ENCODE measurements at places on chromosomes 12 and 14. TPM values are rescaled to one million over a fixed set of nuclear protein-coding genes. Genes with fewer than 3 reads are reported as not detected.

FIGNL2 gene
- 0.21 TPM for polyA plus RNA-seq

EIF4B gene
- 88.6 TPM for polyA plus RNA-seq

AP4S1 gene
- polyA plus RNA-seq = 5.0 TPM

SLC25A47 gene
- 0.11 TPM for polyA plus RNA-seq

KRT6C gene
- polyA plus RNA-seq = not detected

USP44 gene
- 2.2 TPM for polyA plus RNA-seq

SOX5 gene
- polyA plus RNA-seq = 2.0 TPM

TAS2R19 gene
- 0.28 TPM for polyA plus RNA-seq

TM9SF1 gene
- polyA plus RNA-seq = 34.4 TPM

SIX1 gene
- not detected for polyA plus RNA-seq

EML5 gene
- polyA plus RNA-seq = 0.65 TPM

TMTC1 gene
- 1.9 TPM for polyA plus RNA-seq
